ENCODE measurements at places on chromosomes 6 and 20.

- peak; percentile 13 for DNase-seq
Measured at GRCh38 chr20:63898882-63899558, 4.1 kb downstream of the DNAJC5 start.

- no peak for DNase-seq
Measured at GRCh38 chr6:161116554-161116953, 125.0 kb downstream of the MAP3K4 start.

DNA sequence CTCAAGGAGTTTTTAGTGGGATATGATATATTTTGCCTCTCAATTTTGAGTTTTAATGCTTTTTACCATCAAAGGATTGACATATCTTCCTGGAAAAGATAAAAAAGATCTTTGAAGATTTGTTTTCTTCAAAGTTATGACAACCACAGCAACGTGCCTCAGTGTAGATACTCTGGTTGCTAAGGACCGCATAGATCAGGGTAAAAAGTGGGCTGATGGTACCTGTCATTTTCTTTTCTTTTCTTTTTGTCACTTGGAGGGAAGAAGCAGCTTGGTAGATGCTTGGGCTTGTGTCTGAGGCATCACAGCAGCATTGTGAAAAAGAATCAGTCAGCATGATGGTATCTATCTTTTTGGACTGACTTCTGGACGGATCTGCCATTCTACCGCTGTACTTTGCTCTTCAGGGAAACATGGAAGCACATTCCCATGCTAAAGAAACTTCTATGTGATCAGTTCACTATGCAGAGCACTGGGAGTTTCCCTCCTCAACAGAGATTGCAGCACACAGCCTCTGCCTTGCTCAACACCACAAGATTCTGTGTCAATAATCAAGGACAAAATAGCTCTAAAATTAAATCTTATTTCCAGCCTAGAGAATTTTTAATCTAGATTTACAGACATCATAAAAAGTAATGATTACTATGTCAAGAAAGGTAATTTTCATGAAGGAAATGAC, 54.8 kb upstream of the SGK1 start:
- no peak for DNase-seq

DNA sequence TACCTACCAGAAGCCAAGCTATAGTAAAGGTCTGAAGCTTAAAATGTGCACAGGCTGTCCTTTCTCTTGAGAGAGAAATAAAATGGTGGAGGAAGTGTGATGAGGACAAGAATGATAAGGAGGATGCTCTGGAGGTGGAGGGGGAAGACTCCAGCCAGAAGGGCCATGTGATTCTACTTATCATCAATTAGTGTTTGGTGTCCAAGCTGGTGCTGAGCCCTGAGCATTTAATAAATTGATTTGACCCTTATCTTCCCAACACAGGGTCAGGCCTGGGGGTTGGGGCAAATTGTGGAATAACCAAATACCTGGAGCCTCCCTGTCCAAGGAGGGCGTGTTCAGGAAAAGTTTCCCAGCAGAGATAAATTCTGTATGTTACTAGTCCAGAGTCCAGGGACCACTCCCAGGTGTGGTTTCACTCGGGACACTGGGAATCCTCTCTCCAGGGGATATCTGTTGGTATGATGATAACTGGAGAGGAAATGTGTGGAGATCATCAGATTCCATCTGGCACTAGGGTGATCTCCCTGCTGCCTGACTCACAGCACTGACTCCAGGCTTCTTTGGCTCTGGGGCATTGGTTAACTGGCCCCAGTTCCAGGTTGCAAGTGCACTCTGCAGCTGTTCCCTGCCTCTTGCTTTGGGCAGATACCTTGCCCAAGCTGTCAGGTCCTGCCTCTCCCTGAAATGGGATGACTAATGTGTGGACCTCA, 3.8 kb upstream of the MYBL2 start:
- no peak for DNase-seq

- DNase-seq: peak; percentile 73
Measured at GRCh38 chr6:12060780-12061609, 48.9 kb downstream of the HIVEP1 start.

DNA sequence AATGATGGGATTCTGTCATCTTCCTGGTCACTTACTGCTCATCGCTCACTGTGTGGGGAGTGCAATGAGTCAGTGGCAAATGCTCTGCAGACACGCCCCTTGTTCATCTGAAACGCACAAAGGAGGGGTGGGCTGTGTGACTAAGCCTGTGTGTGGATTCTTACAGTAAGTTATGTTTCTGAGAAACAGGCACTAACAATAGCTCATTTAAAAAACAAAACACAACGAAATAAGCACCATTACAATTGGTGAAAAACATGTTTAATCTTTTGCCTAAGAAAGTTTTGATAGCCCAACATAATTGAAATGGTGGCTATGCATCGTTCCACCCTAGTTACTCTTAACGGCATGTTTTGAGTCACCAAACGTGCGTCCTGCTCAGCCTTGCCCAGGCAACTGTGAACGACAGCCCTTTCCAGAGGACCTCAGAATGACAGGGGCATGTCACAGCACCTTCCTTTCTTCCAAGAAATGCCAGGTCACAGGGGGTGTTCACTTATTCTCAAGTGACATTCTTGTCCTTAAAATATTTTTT, 118.4 kb upstream of the SGK1 start:
- DNase-seq: no peak

DNA sequence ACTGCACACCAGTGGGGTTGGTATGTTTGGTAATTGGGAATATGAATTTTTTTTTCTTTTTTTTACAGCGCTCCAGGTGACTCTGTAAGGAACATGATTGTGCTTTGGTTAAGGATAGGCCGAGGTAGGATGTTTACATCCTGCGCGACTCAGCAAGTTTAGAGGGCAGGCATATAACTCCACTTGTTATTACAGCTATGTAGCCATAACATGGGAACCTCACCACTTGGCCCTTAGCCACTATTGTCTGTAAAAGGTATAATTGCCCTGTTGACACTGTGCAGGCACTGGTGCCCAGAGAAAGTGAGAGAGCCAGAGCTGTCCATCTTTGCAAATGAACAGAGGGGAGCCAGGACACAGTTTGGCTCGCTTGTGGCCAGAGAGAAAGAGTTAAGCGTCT, 172.9 kb downstream of the MCHR2 start:
- DNase-seq: no peak

DNA sequence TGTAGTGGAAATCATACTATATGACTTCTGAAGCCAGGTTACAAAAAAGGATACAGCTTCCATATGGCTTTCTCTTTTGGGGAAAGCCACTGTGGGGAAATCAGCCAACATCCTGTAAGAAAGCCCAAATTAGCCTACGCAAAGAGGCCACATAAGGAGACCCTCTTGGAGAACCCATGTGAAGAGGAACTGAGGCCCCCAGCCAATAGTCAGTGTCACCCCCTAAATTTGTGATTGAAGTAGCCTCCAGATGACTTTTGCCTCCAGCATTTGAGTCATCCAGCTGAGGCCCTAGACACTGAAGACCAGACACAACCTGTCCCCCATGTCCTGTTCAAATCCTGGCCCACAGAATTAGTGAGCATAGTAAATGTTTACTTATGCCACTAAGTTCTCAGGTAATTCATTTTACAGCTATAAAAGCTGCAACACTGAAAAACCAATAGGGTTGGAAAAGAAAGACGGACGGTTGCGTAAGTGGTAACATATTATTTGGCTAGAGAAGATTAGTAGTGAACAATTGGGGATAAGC, 60.4 kb downstream of the HMGCLL1 start:
- no peak for DNase-seq

DNA sequence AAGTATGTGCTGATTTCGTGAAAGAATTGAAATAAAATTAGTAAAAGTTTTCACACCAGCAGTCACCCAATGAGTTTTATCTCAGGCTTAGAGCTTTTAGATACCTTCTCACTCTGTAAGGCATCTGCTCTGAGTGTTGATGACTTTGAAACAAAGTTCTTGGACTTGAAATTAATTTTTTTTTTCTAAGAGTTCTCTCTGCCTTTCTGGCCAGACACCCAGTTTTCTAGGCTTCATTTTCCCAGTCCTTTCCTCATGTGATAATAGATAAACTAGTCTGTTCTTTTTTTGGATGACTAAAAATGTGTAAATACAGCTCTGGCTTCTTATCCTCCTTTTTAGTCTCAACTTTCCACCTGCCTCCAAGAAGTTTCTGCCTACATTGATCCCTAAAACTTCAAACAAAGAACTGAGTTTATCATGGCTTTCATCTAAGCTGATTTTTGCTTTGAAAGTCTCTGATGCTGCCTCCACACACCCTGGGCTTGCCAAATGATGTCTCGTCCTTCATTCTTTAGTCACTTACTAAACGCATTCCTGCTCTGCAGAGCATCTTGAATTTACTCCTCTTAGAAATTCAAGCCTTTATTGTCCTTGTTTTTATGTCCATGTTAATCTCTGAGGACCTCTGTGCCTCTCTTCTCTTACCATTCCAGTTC, 32.7 kb downstream of the SLX4IP start:
- no peak for DNase-seq

GRCh38 chr6:36094753-36095496, 35.4 kb upstream of the MAPK13 start:
- peak; percentile 75 for DNase-seq

DNA sequence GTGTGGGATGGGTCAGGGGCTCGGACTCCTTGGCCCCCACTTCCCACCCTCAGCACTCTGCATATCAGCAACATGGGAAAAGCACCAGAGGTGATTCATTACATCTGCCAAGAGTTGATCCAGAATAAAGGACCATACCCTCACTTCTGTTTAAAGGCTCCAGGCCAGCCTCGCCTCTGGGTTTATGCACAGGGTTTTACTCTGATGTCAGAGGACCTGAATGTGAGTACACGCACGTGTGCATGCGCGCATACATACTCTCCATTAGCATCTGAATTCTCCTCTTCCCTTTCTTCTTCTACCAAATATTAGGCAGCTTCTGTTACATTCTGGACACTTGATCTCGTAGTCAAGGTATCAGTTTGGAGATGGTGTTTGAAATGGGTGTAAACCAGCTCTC, 114.7 kb upstream of the SPTLC3 start:
- no peak for DNase-seq

DNA sequence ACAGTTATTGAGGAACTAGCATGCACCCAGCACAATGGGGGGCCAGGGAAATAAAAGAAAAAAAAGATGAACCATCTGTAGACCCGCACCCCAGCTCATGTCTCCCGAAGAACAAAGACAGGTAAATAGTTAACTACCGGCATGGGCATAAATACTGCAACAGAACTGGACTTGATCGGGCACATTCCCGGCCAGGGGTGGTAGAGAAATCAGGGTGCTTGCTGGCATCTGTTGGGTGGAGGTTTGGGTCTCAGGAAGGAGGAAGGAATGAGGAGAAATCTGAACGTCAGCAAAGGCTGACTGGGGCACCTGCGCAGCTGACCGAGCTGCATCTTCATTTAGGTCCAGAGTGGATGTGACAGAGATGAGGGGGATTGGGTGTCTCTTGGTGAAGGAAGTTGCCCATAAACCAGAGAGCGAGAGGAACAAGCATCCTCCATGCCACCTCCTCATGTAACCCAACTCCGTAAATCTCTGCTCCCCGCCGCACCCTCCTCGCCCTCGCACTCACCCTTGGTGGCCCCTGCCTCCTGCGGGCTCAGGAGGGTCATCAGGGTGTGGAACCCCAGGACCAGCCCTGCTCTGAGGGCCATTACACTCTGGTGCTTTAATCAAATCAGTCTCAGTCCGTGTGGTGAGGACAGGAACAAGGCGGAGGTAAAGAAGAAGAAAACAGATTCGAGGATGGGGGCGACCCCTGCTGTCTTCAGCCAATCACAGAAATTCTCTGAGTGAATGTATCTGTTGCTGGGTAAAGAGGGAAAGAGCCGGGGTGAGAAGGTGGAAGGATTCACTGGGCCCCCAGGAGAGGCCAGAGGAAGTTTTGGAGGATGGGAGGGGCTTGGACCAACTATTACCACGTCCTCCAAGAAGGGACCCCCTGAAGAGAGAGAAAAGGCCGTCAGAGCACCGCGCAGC, at the start of gene HLA-DOA:
HLA-DOA (minus strand) TSS at position 648 of the 918 bp plus-strand sequence.
- DNase-seq: peak; percentile 31

GRCh38 chr6:89941031-89941762, 46.9 kb downstream of the GJA10 start:
- no peak for DNase-seq

- DNase-seq: no peak
Measured at GRCh38 chr6:14134211-14134910, 16.8 kb downstream of the CD83 start.

DNA sequence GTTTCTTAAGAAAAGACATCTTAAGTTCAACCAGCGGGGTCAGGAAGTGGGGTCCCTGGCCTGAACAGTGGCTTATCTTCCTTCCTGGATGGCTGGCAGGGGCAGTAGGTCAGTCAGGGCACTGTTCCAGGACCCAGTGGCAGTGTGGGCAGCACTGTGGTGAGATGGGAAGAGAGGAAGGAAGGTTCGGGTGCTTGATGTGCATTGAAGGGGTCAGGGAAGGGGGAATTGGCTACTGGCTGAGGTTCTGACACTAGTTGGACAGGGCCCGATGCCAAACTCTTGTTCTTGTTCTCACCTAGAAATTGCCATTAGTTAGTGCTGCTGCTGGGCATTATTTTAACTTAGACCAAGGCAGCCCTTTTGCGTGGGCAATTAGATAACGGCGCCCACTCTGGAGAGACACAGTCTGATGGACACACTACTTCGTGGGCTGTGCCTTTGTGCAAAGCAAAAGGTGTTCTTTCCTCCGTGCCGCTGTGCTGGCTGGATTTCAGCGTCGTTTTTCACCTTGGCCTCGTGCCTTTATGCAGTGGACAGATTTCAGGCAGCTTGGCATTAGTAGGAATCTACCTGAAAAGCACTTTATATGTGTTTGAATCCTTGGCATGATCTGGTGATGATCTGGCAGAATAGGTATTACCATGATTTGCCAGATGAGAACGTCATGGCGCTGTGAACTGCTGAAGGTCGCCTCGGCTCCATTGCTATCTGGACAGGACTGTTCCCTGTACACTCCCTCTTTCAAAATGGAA, 30.3 kb downstream of the UTRN start:
- no peak for DNase-seq

- no peak for DNase-seq
Measured at GRCh38 chr6:160065200-160065599, 56.4 kb upstream of the SLC22A1 start.

- no peak for DNase-seq
Measured at GRCh38 chr6:31383149-31383548, 20.2 kb upstream of the MICA start.

DNA sequence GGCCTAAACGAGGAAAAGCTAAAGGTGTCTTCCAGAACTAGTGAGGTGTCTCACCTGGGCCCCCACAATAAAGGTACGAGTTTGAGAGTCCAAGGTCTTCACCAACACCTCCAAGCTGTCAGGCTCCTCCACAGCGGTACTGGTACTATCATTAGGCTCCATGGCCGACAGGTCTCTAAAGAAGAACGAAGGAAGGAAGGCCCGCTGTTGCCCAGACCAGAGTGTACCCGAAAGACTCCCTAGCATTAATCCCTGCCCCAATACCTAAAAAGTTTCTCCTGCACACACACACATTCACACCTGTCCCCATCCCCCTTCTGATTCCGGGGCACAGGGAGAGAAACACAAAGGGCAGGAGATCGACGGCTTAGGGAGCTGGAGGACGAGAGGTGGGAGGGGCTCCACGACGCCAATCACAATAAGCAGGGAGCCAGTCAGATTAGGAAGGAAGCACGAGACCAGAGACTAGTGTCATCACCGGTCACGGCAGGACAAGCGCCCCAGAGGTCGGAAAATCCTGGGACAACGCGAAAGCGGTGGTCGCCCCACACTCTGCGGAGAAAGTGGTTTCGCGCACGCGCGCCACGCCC, 764 bp downstream of the BAG6 start:
- DNase-seq: no peak

- DNase-seq: no peak
Measured at GRCh38 chr6:22913612-22914011, 344.2 kb downstream of the HDGFL1 start.
